Foreskin fibroblast (primary cell): ENCODE measurements at places on chromosomes 4 and X.

DNA sequence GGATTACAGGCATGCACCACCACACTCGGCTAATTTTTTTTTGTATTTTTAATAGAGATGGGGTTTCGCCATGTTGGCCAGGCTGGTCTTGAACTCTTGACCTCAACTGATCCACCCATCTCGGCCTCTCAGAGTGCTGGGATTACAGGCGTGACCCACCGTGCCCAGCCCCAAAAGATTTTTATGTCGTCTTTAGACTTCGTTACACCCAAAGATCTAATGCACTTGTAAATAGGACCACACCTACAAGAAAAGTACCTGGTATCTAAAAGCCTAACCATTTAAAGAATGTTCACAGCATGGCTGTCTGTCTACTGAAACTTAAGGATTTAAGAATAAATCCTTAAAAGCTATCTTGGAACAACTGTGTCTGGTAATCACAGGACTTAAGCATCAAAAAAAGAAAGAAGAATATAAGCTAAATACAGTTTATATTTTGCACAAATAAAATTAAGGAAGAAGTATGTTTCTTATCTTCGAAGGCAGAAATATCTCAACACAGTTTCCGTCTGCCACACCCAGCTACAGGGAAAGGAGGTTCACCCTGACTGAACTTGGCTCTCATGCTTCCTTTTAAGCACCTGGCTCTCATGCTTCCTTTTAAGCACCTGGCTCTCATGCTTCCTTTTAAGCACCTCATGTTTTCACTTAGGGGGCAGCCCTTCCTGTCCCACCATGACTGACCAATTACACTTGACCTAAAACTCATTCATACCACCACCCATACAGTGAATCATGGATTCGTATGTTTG is 92.0 kb upstream of the STS start:
- no peak for DNase-seq

DNA sequence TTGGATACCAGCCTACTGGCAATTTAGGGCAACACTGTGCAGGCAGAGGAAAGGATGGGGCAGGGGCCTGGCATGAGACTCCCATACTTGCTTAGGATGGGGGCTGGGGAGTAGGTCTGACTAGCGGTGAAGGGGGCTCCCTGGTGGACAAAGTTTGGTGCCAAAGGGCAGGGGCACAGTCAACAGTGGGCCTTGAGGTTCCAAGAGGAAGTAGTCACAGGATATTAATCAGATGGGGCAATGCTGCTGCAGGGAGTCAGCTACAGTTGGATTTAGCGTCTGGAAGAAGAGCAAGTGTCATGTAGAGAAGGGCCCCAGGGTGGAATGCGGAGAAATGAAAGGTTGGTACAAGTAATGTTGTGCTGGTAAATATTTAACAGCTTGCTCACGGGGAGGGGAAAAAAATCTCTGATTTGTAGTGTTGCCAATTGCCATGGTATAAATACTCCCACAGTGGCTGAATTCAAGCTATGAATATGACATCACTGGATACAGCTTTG is 139.4 kb downstream of the PJA1 start:
- no peak for DNase-seq

GRCh38 chrX:109656774-109657173 is 31.8 kb upstream of the KCNE5 start:
- DNase-seq = no peak

DNA sequence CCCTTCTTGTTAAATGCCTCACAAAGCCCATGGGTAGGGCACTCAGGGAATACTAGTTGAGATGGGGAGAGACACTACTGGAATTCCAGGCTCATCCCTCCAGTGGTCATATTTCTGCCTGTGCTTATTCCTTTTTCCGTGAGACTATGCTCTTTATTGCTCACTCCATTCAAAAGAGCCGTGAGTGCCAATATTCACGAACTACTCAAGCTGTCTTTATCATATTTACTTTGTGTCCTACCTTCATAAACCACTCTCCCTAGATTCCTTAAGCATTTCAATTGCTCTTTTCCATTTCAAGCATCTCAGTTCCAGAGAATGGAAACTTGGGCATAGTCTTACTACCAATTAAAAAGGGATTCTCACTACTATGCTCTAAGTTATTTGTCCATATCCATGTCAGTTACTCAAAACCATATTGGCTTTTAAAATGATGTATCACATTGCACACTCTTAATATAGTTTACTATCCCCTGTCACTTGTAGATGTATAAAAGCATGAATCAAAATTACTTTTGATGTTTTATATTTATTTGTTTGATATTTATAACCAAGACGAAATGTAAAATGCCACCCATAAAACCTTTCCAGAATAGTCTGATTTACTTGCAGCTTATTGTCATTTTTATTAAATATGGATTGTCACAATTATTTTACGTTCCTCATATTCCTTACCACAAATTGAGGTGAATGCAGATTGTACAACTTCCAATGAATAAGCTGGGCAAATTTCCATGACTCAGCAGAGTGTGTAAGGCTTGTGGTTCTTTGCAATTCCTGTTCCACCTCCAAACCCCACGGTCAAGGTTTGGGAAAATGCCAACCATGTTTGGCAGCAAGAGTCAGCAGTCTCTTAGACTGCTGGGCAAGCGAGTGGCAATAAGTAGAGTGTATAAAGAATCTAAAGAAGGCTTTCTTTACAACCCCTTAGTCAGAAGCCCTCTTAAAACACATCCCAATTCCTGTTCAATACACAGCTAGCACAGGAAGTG is 24.4 kb downstream of the ENOX2 start:
- peak; percentile 91 for DNase-seq

DNA sequence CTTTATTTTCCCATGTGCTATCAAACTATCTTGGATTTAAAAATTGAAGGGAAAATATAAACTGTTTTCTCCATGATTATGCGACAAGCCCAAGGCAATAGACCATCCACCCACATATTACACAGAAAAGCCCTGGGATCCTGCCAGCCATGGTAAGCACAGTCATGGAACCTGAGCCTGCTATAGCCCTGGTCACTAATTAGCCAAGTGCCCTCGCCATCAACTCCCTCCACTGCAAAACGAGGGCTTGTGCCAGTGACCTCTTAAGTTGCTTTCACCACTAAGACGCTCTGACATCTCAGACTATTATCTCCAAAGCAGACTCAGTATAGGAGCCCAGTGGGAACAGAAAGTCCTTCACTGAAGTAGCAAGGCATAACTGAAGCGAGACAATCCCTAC is 69.2 kb downstream of the NLGN4X start:
- no peak for DNase-seq

DNA sequence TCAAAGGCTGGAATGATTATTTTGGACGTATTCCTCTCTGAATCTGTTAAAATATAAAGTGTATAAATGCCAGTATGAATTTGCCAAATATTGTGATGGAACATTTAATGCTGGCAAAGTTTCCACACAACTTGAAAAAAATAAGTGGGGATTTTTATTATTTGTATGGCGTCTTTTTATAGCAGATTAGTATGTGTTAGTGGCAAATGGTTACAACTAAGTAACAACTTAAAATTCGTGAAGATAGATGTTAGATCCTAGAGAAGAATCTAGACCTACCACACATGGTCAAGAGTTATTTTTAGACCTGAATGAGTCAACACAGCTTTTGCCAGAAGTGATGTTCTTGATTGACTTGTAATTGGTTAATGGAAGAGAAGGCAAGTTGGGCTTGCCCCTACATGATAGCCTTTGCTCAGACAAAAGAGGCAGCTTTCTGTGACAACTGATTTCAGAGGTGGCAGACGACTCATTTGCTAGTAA is 4.8 kb downstream of the CPE start:
- peak; percentile 32 for DNase-seq
